Endothelial cell (in vitro differentiated cells): ENCODE measurements at places on chromosomes 11 and 22. TPM values are rescaled to one million over a fixed set of nuclear protein-coding genes. Genes with fewer than 3 reads are reported as not detected.
A peak's percentile ranks its signal among the peaks of the same experiment; 100 is the strongest.

Gene PKDREJ
- total RNA-seq, result not detected

Gene CFAP300
- total RNA-seq, result not detected

Gene CDCA5
- total RNA-seq, result 14.8 TPM

Gene EXPH5
- total RNA-seq, result 0.62 TPM

Gene MFNG
- total RNA-seq, result 75.4 TPM

Gene ABCC8
- not detected for total RNA-seq

Gene ARFIP2
- 46.7 TPM for total RNA-seq

Gene RIMBP3C
- 0.18 TPM for total RNA-seq

DNA sequence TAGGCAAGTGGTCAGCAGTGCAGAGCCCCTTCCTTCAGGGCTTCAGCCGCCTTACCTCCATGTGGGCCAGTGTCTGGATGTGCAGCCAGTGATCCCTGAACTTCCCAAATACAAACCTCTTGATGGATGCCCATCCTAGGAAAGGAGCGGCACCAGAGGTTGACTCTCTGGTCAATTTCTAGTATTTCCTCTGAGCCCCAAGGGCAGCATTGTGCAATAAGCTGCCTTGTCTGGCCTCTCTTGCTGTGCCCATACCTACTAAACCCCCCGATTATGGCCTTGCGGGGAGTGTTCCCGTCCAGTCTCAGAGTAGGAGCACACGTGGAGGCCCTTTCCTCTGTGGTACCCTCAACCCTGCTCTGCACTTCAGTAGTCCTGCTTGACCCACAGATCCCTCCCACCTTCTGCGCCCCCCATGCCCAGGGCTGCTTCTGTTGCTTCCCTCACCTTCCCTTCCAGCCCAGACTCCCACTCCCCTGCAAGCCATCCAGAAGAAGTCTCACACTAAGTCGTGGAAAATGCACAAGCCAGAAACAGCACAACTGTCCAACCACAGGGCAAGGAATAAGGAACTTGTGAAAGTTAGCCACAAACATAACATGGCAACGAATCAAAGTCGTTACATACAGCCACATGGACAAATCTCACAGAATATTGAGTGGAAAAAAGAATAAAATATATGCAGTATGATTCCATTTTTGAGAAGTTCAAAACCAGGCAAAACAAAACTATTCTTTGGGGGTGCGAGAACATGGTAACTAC, 39.6 kb upstream of the HORMAD2 start:
- no peak for DNase-seq

GRCh38 chr11:91489989-91490388, 734.6 kb upstream of the FAT3 start:
- DNase-seq, result no peak

DNA sequence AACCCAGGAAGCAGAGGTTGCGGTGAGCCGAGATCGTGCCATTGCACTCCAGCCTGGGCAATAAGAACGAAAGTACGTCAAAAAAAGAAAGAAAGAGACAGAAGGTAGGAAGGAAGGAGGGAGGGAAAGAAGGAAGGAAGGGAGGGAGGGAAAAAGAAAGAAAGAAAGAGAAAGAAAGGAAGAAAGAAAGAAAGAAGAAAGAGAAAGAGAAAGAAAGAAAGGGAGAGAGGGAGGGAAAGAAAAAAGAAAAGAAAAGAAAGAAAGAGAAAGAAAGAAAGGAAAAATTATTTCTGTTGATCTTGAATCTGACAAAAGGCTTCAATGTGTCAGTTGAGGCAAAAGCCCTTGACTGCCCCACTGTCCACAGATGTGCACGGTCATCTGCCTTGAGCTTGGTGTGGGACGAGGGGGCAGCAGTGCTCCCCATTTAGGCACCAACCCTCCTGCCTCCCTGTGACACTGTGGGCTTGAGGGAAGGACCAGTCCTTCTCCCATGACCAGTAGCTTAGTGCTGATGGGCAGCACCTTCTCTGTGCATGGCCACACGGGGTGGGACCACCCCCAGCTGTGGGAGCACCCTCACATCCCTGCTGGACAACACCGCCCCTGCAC, 24.4 kb downstream of the KCTD17 start:
- no peak for DNase-seq

GRCh38 chr11:85540181-85540580, 87.0 kb downstream of the DLG2 start:
- no peak for DNase-seq

GRCh38 chr22:37467391-37467955, 18.7 kb downstream of the MFNG start:
- no peak for DNase-seq

GRCh38 chr11:355581-356458, 13.5 kb upstream of the B4GALNT4 start:
- peak; percentile 94 for DNase-seq

DNA sequence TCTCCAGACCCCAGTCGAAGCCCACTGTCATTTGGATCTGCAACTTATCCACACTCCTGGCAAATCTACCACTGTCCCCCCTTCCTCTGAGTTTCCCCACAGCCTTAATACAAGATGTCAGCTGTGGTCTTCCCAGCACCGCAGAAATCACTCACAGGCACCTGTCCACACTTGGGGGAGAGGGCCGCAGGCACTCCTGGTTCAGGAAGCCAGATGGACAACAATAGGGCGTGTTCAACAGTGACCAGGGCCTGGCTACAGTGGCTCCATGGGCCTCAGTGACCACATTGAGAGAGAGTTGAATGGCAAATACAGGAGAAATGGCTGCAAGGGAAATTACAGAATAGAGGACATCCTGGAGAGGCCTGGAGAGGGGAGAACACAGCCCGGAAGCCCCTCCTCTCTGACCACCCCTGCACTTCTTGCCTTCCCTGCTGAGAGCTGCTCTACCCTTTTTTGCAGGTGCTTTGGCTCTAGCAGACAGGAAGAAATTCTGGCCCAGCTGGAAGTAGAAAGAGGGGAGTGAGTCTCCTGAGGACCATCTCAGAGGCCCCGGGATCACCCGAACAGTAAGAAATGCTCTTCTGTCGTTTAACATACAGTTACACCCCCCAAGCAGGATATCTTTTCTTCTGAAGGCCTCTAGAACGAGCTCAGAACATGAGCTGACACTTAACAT, 164.6 kb downstream of the FEZ1 start:
- no peak for DNase-seq

DNA sequence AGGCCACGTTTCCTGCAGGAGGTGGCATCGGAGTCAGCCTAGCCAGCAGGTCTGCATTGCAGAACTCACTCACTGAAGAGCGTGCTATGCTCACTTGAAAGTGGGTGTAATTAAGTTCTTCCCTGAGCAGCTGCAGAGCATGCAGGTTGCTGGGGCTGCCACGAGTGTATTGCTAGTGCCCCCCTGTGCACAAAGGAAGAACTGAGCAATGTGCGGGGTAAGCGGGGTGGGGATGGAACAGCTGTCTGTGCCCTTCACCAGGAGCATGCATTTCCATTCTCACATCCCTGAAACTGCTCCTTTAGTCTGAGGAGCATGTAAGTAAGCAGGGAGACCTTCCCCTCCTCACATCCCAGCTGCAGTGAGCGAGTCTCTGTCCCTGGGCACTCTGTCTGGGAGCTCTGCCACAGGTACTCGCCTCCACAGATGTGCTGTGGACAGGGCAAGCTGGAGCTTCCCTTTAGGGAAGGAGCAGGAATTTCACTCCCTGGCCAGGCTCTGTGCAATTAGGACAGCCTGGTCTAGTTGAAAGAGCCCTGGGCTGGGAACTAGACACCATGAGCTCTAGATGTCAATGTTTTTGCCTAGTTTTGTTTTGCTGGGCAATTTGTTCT, 1031.8 kb downstream of the NTM start:
- peak; percentile 77 for DNase-seq

- no peak for DNase-seq
These were observed 2.6 kb downstream of the PDE3B start for GRCh38 chr11:14645985-14646900.

DNA sequence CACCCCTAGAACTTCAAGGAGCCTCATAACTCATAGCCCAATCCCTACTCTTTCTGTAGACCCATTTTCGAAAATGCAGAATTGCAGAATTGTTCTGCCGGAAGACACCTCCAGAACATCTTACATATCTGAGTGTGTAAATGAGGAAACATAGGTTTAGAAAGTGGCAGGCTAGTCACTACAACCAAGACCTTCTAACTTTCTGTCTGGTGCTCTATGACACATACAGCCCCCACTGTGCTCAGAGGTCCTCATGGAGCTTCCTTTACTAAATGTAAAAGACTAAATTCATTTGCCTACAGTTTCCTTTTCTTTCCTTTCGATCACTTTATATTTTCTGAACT, 132.1 kb upstream of the DDI1 start:
- DNase-seq, result no peak

- DNase-seq, result peak; percentile 22
These were observed 380 bp downstream of the C11orf96 start for GRCh38 chr11:43942662-43943371.

DNA sequence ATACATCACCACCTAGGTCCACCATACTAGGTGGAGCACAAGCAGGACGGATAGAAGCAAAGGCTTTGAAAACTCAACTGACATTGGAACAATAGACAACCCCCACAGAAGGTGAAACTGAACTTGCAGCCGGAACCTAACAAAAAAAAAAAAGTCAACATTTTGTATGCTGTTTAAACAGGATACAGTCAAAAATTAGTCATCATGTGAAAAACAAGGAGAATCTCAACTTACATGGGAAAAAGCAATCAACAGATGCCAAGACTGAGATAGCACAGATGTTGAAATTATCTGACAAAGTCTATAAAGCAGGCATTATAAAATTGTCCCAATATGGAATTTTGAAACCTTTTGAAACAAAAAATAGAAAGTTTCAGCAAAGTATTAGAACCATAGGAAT, 123.8 kb downstream of the RAB38 start:
- DNase-seq, result no peak

DNA sequence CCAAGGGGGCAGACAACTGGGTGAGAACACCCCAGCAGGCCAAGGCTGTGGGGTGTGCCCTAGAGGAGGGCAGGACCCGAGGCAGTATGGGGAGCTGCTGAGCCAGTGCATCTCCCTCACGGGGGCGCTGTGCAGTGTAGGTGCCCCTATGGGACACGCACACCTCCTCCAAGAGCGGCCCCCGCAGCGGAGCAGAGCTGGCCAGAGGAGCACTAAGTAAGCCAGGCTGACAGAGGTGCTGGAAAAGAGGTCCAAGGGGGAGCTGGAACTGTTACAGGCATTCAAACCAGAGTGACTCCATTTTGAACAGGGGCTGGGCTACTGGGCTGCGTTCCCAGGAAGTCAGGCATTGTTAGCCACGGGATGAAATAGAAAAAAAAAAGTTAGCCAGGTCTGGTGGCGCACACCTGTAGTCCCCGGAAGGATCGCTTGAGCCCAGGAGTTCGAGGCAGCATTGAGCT, 41.8 kb downstream of the TST start:
- DNase-seq, result peak; percentile 59

- DNase-seq, result no peak
These were observed 15.0 kb downstream of the MRTFA start for GRCh38 chr22:40621309-40622151.

GRCh38 chr11:68076371-68077042, 37.7 kb downstream of the TCIRG1 start:
- peak; percentile 28 for DNase-seq

DNA sequence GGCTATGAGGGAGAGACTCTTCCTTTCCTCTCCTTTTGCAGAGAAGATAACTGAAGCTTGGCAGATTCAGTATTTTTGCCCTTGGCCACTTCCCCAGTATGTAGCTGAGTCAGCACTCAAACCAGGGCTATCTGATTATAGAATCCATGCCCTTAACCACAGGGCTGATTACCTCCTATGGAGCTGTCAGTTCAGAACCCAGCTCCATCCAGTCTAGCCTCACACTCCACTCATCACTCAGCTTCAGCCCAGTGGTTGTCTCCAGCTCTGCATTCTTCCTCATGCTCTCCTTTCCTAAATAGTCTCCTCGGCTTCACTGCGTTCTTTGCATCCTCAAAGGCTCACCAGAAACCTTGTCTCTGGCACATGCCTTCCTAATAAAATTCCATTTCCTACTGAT, 151.6 kb upstream of the BLID start:
- no peak for DNase-seq

GRCh38 chr22:19818324-19819207, 36.1 kb downstream of the GNB1L start:
- peak; percentile 1 for DNase-seq

DNA sequence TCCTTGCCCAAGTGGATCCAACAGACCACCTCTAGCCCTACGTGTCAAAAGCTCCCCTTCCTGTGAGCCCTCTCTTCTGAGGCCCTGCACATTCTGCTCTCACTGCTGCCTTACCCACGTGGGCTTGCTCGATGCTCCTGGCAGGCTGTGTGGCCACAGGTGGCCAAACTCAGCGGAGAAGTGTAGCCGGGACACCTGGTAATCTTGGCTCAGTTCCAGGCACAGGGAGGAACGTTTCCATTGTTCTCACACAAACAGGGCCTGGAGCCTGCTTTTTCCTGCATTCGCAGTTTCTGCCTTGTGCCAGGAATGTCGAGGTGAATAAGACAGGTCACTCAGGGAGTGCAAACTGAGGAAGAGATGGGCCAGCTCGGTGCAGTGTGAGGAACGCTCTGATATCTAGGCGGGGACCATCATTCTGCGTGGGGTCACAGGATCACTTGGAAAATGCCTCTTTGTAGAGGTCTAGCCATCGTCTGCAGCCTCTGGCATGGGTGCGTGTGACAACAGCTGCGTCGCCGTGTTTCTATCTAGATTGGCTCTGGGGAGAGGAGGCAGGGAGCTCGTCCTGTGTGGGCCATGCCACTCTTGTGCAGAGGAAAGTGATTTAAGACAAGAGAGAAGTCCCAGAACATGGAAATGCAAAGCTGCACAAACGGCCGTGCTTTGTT, 127.6 kb upstream of the PARVA start:
- no peak for DNase-seq

DNA sequence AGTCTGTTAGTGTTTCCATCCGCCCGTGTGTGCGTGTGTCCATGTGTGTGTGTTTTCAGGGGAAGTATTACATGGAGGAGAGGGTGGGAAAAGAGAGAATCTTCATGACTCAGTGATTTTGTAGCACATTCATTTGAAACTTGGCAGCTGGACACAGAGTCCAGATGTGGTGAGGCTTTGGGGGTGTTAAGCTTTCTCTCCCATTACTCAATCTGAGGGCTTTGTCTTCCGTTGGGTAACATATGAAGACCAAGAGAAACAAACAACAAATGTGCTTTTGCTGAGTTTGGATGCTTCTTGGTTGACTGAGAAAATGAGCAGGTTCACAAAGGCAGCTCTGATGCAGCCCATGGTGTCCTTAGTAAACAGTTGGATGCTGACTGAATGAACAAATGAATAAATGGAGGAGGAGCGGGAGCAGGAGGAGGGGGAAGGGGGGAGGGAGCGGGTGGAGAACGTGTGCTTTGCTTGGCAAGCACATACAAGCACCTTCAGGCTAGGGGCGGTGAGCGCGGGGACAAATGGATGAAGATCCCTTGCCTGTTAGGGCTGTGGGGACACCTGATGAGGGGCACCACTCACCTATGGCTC, 104.3 kb downstream of the ST3GAL4 start:
- no peak for DNase-seq

- no peak for DNase-seq
These were observed 138.9 kb downstream of the CD44 start for GRCh38 chr11:35277827-35278226.

GRCh38 chr22:29979777-29980321, 96.9 kb downstream of the MTMR3 start:
- no peak for DNase-seq

GRCh38 chr11:30832831-30833230, 246.7 kb upstream of the MPPED2 start:
- no peak for DNase-seq
